ENCODE measurements at places on chromosomes 5 and 9.

- no peak for DNase-seq
These were observed 18.4 kb upstream of the RARS1 start for GRCh38 chr5:168467755-168468330.

GRCh38 chr5:129073111-129073510 is 21.4 kb upstream of the ISOC1 start:
- DNase-seq = no peak

DNA sequence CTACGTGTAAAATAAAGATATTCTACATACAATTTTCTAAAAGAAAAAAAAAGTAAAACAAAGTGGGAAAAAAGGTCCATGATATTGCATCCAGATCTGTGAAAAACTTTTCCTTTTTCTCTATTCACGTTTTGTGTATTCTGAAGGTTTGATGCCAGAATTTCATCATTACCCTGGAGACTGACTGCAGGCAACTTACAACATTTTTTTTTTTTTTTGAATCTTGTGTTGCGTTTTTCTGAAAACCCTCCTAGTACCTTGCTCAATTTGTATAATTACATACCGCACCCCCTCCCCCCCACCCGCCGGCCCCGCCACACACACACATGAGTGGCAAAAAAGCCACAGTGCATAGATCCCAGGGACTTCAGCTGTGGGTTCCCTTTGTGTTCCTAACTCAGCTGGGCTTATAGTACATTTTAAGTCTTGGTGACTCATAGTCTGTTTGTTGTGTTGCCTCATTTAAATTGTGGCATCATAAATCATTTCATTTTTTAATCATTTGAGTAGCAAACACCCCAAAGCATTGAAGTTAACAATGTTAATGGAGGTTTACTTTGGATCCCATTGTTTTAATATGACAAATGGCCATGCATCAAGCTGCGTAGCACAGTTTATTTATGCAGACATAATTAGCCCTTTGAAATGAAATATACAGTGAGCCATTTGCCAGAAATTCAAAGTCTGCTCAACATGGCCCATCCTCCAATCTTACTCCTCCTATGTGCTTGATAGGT is 36.0 kb downstream of the PRDM6 start:
- peak; percentile 80 for DNase-seq

GRCh38 chr9:134306636-134307600 is 19.3 kb upstream of the RXRA start:
- no peak for DNase-seq

GRCh38 chr5:54722846-54723433 is 205.4 kb downstream of the SNX18 start:
- peak; percentile 74 for DNase-seq

- no peak for DNase-seq
These were observed 1.5 kb downstream of the KIF12 start for GRCh38 chr9:114097613-114098020.

DNA sequence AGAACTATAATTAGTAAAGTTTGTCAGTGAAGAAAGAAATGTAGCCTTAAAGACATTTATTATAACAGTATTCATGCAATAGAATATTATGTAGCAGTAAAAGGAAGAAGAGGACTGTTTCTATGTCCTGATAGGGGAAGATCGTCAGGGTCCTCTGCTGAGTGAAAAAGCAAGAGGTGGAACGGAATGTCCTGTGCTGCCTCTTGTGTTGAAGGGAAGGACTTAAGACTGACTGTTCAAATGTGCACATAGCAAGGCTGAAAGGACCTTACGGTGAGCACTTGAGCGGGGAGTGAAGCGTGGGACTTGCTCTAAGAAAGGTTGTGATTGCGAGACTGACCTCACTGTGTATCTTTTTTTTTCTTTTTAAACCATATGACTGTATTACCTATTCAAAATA is 63.2 kb downstream of the SNX24 start:
- DNase-seq = peak; percentile 17

GRCh38 chr5:131416729-131417128 is 152.9 kb downstream of the CDC42SE2 start:
- no peak for DNase-seq

DNA sequence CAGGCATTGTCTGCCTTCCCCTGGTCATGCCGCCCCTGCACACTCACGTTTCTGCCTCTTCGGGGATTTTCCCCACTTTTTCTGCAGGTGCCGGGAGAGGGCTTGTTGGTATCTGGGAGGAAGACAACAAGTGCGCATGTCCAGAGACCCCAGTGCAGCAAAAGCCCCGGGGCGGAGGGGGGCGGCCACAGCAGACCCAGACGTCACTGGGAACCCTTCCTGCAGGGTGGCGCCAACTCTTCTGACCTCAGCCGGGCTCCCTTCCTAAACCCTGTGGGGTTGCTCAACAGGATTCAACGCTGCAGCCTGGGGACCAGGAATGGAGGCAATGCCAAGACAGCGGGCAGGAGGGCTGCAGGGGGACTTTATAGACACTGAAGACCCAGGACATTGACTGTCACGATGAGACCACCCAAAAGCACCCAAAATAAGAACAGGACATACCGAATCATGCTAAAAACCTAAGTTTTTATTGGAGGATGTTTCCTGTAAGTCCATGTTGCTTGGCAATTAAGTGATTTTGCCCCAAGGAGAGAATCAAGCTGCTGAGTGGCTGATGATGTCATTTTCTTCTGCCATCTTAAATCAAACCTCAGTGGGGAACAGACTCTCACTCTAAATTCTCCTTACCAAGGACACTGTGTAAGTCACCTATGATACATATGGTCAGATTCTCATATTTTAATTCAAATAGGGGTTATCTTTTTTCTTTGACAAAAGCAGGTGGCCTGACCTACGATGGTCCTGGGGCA is 62.9 kb upstream of the SIMC1 start:
- DNase-seq = no peak

DNA sequence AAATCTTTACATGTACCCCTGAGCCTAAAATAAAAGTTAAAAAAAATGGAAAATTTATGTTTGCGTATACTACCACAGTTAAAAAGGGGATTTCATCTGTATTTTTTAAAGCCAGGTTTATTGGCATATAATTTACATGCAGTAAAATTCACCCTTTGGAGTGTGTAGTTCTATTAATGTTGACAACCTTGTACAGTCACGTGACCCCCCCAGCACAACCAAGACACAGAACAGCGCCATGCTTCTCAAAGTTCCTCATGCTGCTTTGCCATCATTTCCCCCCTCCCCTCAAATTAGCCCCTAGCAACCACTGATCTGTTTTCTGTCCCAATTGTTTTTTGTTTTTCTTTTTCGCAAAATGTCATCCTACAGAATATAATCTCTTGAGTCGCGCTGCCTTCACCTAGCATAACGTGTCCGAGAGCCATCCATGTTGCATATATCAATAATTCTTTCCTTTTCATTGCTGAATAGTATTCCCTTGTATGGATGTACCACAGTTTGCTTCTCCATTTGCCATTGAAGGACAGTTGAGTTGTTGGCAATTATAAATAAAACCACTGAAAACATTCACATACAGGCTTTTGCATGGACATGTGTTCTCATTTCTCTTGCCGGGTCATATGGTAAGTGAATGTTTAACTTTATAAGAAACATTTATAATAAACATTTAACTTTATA is 105.3 kb downstream of the LHX2 start:
- DNase-seq = no peak

DNA sequence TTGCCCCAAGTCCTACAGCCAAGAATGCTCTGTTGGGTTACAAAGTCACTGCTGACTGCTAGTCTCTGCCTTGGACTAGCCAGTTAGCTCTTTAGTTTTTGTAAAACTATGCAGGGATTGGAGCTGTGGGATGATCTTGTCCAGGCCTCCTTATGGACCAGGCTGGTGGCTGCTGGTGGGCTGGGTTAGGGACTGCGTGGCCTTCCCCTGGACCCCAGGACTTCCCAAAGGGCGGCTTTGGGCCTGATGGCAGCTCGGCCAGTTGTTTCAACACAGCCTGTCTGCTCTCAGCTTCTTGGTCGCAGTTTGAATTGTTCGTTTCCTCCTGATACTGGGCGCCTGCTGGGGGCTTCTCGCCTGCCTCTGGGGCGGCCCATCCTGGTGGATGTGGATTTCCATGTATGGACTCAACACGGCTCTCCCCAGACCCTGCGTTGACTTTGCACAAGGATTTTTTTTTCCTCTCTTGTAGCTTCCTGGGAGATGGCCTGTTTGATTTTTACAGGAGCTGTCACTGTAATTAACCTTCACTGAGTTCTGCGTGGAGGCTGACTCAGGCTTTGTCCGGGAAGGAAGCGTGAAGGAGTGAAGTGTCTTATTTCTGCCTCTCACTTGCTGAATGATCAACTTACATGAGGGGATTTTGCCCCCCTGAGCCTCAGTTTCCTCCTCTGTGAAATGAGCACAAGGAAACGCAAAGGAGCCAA is 91.9 kb upstream of the NEURL1B start:
- no peak for DNase-seq

DNA sequence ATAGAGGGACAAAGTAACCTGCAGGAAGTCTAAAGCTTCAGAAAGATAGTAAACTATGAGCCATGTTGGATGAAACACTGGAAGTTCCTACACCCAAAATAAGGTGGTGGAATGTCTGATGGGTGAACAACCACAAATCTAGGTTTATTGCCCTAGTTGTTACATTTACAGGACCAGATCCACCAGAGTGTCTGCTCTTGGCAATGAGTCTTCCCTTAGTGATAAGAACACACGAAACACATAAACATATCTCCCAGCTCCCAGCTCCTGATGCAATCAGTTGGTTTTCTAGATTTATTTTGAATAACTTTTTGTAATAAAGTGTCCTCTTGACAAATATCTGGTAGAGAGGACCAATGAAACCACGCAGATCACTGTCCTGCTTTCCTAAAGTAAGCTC is 329.7 kb upstream of the WWC1 start:
- no peak for DNase-seq

- DNase-seq = peak; percentile 98
These were observed 8.1 kb downstream of the FAM193B start for GRCh38 chr5:177546258-177546741.

- peak; percentile 89 for DNase-seq
These were observed at the start of gene RASGEF1C for GRCh38 chr5:180209137-180209581. Gene RASGEF1C (minus strand): TSS chr5:180209211. CDS start chr5:180138052, 71,159 bp downstream.

GRCh38 chr9:5684101-5684500 is 55.2 kb downstream of the RIC1 start:
- DNase-seq = no peak

DNA sequence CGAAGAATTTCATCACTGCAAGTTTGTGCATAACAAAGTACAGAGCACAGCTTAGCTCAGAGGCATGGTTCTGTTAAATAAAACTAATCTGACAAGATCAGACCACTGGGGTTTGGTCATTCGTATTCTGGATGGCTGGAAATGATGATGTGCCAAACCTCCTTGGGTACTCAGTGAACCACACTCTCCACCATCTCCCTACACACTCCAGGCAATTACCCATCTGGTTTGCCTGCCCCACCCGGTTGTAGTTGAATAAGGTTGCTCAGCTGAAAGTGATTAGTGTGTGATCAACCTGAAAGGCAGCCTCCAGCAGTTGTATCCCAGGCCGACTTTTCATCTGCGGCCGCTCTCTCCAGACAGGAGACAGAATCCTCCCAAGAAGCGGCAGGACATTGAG is 371.4 kb downstream of the TLE1 start:
- peak; percentile 92 for DNase-seq

GRCh38 chr5:115179394-115180164 is 9.9 kb upstream of the TRIM36 start:
- peak; percentile 27 for DNase-seq

- peak; percentile 71 for DNase-seq
These were observed 22.2 kb downstream of the TNFSF8 start for GRCh38 chr9:114908104-114908622.

GRCh38 chr9:95086564-95086955 is 230.9 kb downstream of the FANCC start:
- no peak for DNase-seq

DNA sequence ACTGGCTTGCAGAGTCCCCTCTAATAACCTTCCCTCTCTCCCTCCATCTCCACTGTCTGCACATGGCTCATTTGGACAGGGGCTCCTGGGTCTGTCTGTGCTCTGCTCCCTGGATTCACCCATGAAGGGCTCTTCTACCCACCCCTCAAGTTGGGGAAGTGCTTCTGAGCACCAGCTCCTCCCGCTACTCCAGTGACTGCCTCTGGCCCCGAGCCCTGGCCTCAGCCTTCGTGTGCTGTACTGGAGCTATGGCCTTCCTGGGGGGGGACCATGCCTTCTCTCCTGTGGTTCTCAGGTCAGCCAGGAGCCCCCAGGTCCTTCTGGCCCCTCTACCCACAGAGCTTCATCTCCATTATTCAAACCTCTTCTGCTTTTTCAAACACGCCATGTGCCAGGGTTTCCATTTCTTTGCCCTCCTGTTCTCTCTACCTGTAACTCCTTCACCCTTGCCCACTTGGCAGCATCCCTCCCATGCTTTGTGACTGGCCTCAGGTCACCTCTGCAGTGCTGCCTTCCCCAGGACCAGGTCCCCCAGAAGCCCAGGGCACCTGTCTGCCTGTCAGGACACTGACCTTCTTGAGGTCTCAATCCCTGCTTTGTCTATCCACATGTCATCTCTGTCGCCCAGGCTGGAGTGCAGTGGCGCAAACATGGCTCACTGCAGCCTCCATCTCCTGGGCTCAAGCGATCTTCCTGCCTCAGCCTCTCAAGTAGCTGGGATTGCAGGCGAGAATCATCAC is 9.5 kb downstream of the SH3PXD2B start:
- no peak for DNase-seq

DNA sequence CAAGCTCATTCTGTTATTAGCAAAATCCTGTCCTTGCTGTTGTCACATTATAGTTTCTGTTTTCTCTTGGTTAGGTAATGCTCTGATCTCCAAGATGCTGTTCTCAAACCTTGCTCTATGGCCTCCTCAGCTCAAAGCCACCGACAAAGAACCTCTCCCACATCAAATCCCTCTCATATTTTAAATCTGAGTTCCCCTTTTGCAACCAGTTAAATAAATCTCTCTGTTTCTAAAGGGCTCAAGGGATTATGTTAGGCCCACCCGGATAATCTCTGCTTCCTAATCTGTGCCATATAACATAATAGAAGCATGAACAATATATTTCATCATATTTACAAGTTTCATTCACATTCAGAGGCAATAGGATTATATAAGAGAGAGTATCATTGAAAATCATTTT is 286.0 kb downstream of the CYLC2 start:
- no peak for DNase-seq

GRCh38 chr5:175542232-175542965 is 64.0 kb downstream of the SFXN1 start:
- no peak for DNase-seq

- DNase-seq = no peak
These were observed 536 bp upstream of the STX17 start for GRCh38 chr9:99905833-99906402.

Measured in adipocyte (in vitro differentiated cells).